ENCODE measurements at places on chromosomes 3 and 15.
A peak's percentile ranks its signal among the peaks of the same experiment; 100 is the strongest.

GRCh38 chr3:31978553-31978952 lies 2.5 kb downstream of the OSBPL10 start:
- no peak for DNase-seq

GRCh38 chr15:99925661-99926461 lies 192.6 kb upstream of the LYSMD4 start:
- peak; percentile 55 for DNase-seq

DNA sequence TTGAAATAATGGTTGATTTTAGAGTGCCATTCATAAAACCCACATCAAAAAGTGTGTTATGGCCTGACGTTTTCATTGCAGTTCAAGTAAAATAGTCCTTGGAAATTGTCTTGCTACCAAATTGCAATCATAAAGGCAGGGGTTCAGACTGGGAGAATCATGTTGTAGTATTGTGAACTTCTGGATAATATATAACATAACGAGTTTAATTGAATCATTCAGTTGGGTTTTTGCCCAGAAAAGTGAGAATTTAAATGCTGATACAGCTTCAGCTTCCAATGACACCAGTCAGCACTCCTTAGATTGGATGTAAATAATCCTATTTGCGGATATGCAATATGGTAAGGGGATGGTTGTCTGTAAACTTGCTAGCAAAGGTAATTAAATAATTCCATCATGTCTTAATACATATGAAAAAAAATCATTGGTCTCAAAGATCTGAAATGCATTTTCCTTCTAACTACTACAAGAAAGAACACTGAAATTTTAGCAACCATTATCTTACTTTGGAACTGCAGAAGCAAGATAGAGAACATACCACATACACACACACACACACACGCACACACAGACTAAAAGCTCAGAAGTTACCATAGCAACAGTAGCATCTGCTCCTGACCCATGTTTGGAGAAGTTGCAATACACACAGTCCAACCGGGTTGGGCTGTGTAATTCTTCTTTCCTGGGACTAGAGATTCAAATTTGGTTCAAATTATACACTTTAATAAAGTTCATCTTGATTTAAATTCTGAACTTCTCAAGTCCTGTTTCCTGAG lies 686.2 kb upstream of the NR2F2 start:
- no peak for DNase-seq

DNA sequence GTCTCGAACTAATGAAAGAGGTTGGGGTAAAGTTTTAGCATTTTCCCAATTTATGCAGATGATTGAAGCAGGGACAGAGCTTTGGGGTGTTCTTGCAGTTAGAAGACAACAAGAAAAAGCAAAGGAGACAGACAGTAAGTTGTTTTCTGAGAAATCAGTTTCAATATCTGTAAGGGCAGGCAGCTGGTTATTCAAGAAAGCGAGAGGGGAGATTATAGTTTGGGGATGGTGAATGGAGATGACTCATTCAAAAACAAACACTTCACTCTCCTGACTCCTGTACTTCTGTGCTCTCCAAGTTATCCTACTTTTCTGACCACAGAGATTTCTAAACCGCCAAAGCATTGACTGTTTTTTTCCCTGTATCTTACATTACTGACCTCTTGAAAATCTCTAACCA lies 352.0 kb downstream of the GAP43 start:
- DNase-seq, result no peak

- no peak for DNase-seq
These were observed 3.0 kb downstream of the KNL1 start for GRCh38 chr15:40597024-40597423.

GRCh38 chr3:168497741-168498140 lies 402.0 kb upstream of the GOLIM4 start:
- DNase-seq, result no peak

- no peak for DNase-seq
These were observed 1.2 kb upstream of the HYAL1 start for GRCh38 chr3:50304601-50305000.

DNA sequence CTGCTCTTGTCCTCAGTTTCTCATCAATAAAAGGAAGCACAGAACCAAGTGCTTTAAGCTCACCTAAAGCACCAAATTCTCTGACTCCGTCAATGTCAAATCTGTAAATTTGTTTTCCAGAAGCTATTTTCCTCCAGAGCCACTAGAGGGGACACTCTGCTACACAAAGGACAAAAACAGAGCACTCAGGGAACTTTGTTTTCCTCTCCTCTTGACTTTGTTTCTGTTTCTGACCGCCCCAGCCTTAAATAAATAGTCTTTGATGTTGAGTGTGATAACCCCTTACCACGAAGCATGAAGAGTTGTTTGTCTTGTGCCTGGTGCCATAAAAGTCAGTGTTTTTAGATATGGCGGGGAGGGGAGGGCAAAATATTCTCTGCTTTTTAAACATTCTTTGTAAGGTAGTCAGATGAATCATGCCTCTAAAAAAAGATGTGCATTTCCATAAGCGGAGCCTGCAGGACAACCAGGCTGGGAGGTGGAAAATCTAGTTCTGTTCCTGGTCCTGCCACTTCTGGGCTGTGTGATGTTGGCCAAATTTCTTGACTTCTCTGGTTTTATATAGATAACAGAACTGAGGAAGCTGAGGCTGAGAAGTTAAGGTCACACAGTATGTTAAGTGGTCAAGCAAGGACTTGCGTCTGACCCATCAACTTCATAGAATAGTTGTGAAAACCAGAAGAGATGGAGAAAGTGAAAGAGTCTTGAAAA lies 7.3 kb upstream of the ZBTB38 start:
- DNase-seq, result no peak

GRCh38 chr3:30256474-30256873 lies 349.9 kb upstream of the TGFBR2 start:
- DNase-seq, result no peak

DNA sequence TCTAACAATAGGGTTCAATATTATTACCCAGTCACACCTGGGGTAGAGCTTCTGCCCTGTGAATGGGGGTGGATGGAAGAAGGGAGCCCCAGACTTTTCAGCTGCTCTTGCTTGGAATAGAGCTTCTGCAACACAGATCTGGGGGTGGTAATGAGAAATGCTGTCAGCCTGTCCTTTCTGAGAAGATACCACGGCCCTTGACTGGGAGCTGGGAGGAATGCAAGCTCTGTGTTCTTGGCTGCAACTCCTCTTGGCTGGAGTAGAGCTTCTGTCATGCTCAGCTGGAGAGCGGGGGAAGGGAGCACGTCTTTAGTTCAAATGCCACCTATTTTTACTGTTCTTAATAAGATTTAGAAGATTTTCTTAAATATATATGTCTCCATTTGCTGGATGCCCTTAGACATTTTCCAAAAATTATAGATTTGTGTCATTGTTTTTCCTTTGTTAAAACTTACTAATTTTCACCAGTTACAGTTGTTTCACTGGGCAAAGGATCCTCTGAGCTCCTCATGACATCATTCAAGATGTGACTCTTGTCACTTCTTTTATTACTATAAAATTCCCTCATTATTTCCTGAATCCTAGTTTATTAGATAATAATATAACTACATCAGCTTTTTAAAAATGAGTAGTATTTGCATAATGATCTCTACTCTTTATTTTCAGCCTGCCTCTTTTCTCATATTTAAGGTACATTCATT lies 180.0 kb upstream of the TGFBR2 start:
- DNase-seq, result no peak

DNA sequence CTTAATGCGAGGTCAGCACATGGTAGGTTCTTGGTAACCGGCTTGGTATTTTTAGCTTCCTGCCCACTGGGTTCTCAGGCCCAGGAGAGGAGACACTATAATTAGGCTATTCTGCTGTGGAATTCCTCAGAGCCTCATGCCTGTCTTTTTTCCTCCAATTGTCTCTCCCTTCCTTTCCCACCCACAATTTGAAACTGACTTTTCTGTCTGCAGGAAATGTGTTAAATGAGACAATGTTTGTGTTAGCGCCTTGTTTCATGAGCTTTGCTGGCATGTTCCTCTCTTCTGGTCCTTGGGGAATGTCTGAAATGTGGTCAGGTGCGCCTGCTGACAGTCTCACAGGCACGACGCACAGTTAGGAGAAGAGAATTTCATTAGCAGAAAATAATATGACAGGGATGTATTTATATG lies 223.6 kb upstream of the CTNNB1 start:
- DNase-seq, result no peak

- DNase-seq, result no peak
These were observed 93.2 kb upstream of the ARHGEF3 start for GRCh38 chr3:56894881-56895431.

GRCh38 chr15:58403581-58403980 lies 28.2 kb upstream of the LIPC start:
- DNase-seq, result no peak

- no peak for DNase-seq
These were observed 34.3 kb downstream of the GOLIM4 start for GRCh38 chr3:168061332-168061996.

DNA sequence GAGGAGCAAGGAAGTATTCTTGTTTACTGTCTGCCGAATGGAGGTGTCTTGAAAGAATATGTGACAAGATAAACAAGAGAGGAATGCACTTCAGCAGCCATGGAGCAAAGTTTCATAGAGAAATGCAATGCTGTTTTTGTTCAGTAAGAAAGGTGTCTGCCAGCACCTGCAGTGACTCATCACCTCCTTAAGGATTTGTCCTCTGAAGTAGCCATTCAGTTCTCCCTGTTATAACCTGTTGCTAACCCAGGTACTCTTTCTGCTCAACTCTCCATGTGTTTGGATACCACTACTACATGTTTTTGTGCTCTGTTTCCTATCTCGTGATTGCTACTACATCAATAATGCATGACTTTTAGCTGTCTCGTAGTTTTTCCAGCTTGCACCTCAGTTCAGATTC lies 328.9 kb downstream of the CHL1 start:
- DNase-seq, result no peak

DNA sequence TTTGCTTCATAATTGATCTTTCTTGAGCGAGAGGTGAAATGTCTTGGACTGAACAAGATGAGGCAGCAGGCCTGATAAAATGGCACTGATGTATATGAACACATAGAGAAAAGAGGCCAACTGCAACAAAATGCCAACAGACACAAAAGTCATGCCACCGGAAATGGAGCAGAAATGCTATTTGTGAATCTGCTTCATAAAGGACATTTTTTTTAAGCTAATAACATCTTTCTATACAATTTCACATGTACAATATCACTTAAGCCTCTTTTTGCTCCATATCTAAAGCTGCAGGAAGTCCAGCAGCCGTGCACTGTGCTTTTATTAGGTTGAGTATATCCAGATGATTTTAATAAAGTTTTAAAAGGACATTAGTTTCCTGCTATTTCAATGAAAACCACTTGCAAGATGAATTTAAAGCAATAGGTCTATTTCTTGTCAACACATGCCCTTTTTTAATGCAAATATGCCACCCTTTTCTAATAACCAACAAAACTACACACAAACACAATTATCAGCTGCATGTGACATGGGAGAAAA lies 169.2 kb upstream of the ADAMTS9 start:
- DNase-seq, result no peak

DNA sequence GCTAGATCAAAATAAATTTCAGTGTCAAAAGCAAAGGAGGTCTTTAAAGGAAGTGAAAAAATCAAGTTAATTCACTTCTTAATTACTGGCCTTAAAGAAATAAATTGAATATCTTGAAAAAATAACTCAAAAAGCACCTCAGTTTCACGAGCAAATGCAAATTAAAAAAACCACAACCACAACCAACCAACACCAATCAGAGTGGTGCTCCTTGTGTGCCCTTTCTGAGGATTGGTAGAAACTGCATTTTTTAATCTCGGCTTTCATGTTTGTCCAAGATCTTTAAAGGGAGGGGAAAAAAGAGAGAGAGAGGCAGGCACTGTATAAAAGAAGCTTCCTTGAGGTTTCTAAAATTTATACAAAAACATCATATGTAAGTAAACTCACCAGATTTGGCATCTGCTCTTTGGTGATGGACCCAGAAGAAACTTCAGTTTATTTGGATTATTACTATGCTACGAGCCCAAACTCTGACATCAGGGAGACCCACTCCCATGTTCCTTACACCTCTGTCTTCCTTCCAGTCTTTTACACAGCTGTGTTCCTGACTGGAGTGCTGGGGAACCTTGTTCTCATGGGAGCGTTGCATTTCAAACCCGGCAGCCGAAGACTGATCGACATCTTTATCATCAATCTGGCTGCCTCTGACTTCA lies at the start of gene GPR15:
Gene GPR15 (plus strand): TSS at position 357 of the 653 bp plus-strand sequence. CDS start 56 bp downstream, at position 413.
- no peak for DNase-seq

DNA sequence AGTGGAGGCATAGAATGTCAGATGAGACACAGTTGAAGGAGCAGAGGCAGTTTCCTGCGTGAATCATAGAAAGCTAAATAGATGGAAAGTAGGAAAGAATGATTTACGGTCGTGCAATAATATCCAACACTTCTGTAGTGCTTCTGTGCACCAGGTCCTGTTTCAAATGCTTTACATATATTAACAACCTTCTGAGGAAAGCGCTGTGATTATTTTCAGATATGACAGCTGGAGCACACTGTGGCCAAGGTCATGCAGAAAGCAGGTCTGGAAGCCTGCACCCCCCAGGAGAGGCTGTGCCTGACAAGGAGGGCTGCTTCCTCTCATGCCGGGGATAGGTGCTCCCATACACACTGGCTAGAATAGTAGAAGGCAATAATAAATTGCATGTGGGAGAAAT lies 104.5 kb downstream of the CHRNA7 start:
- DNase-seq, result no peak

- DNase-seq, result no peak
These were observed 19.9 kb downstream of the PXK start for GRCh38 chr3:58352626-58353025.
